ENCODE measurements at places on chromosomes 12 and 14.
A peak's percentile ranks its signal among the peaks of the same experiment; 100 is the strongest.

GRCh38 chr12:180445-180844, 33.5 kb downstream of the SLC6A12 start:
- DNase-seq = no peak

DNA sequence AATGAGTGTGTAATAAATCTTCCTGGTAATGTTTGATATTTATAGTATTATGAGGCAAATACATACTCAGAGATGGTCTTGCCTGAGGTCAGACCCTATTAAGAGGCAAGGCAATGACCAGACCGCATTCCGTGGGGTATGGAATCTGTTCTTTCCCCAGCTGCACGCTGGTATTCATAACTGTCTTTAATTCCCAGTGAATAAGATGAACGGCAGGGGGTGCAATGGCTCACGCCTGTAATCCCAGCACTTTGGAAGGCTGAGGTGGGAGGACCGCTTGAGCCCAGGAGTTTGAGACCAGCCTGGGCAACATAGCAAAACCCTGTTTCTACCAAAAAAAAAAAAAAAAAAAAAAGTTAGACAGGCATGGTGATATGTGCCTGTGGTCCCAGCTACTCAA, 44.6 kb downstream of the ERO1A start:
- DNase-seq = no peak

GRCh38 chr14:75450381-75451276, 22.8 kb downstream of the JDP2 start:
- peak; percentile 88 for DNase-seq

- DNase-seq = no peak
Measured at GRCh38 chr14:50057331-50057730, 59.0 kb downstream of the VCPKMT start.

DNA sequence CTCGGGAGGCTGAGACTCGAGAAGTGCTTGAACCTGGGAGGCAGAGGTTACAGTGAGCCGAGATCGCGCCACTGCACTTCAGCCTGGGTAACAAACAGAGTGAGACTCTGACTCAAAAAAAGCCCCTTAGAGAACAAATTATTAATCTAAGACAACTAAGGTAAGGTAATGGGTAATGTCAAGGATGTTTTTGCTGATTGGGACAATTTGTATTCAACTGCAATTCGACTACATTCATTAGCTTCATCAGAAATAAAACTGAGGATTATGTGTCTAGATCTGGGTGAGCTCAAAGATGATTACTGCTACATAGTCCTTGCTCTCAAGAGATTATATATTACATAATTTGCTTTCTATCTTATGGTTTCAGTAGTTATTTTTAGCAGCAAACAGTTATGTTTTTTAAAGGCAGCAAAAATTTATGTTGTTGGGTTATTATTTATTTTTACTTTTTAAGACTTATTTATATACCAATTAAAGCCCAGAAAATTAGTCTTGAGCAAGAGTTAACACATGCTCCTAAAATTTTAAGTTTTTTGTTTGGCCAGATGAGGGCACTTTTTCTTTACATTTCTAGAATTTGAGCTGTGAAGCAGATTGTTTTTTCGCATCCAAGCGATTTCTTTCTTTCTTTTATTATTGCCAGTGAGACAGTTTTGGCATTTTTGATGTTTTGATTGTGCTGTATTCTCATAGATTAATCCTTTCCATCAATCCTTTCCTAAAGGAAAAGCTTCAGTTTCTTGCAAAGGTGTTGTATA, 52.3 kb downstream of the PLEKHA5 start:
- DNase-seq = no peak

Data from RWPE2 (cell line).